ENCODE measurements at places on chromosomes 6 and 20.

DNA sequence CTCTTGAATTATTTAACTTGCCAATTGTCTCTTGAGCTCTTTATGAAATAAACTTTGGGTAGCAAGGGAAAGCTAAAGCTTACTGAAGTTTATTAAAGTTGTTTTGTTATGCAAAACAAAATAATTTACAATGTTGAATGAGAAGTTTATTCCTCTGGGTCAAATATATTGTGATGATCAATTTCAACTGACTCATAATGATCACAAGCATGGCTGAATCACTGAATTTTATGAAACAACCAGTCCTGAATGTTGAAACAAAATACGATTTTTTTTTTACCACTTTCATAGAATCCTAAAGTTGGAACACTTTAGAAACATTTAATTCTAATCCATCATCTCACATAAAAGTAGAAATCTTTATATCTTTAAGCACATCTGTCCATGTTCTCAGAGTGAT is 110.3 kb downstream of the RWDD2A start:
- no peak for DNase-seq

DNA sequence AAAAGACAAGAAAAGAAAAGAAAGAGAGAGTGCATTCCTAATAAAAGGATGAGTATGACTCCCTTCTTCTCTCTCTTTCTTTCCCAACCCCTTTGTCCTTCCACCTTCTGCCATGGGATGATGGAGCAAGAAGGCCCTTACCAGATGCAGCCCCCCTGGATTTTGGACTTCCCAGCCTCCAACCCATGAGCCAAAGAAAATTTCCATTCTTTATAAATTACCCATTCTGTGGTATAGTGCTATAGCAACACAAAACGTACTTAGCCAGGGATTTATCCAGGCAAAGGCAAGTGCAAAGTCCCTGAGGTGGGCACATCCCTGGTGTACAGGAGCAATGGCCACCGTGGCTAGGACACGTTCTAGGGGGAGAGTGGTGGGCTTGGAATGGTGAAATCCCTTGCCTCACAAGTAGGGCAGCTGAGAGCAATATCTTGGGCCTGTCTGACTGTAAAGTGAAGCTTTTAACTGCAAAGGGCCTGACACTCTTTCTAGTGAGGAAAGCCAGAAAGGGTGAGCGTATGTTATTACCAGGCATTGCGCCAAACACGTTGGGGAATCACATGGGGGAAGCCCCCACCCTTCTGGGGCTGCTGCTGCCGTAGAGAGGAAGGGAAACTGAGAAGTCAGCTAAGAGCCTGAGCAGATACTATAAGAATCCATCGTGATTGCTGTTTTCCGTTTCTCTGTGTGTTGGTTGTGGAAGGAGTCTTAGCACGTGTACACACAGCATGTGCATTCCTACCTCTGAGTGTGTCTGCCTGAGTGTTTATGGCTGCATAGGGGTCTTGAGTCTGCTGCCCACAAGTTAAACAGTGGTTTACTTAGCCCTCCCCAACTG is 50.7 kb upstream of the SIRPA start:
- DNase-seq = peak; percentile 3

GRCh38 chr20:22821081-22821727 is 213.9 kb upstream of the SSTR4 start:
- DNase-seq = no peak

DNA sequence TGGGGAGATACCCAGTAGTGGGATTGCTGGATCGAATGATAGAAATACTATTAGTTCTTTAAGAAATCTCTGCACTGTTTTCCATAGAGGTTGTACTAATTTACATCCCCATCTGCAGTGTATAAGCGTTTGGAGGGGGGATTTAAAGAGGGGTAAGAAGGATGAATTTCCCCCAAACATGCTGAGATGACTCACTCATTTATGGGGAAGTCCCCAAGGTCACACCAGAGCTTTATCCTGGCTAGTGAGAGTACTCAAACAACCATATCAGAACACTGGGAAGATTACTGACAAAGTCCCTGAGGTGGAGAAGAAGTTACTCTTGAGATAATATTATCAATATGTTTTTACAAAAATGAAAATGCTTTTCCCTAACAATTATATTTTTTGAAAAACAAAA is 44.0 kb downstream of the ROS1 start:
- no peak for DNase-seq

DNA sequence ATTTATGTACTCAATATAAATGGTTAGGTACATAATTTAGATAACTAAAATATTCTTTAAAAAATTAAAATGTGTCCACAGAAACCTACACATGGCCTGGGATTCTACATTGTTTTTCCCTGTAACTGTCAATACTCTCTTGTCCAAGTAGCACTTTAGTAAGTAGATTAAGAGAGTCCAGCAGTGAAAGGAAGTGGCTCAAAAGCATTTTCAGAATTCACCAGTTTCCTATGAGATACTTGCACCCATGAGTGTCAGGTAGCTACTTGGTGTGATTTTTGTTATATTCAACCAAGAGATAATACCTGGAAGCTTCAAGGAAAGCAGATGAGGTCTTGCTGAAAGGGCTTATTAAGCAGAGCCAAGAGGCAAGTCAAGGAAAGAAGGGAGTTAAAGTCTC is 126.3 kb downstream of the FYN start:
- DNase-seq = no peak

DNA sequence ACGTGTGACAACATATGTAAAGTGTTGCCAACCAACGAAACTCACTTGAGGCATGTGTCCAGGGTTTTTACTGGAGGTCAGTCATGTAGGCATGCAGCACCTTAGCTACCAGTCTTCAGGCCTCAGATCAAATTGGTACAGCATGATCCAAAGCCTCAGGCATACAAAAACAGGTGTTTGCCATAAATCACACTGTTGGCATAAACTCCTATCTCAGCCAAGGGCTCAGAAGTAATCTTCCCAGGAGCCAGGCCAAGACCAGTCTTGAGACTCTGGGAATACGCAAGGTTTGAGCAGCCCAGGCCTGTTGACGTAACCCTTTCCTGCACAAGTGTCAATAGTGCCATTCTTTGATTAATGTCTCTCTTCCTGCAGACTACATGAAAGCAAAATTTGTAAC is 163.5 kb downstream of the PRL start:
- no peak for DNase-seq

GRCh38 chr6:63572747-63573075 is 431 bp downstream of the LOC128125822 start:
- DNase-seq = peak; percentile 9

- no peak for DNase-seq
These were observed 74.7 kb downstream of the PTCHD4 start for GRCh38 chr6:48036316-48036715.

GRCh38 chr6:163166507-163166906 is 248.0 kb upstream of the QKI start:
- no peak for DNase-seq

GRCh38 chr6:25169553-25169952 is 109.6 kb upstream of the CARMIL1 start:
- DNase-seq = no peak

GRCh38 chr6:74408844-74409243 is 712.8 kb downstream of the CD109 start:
- DNase-seq = no peak

DNA sequence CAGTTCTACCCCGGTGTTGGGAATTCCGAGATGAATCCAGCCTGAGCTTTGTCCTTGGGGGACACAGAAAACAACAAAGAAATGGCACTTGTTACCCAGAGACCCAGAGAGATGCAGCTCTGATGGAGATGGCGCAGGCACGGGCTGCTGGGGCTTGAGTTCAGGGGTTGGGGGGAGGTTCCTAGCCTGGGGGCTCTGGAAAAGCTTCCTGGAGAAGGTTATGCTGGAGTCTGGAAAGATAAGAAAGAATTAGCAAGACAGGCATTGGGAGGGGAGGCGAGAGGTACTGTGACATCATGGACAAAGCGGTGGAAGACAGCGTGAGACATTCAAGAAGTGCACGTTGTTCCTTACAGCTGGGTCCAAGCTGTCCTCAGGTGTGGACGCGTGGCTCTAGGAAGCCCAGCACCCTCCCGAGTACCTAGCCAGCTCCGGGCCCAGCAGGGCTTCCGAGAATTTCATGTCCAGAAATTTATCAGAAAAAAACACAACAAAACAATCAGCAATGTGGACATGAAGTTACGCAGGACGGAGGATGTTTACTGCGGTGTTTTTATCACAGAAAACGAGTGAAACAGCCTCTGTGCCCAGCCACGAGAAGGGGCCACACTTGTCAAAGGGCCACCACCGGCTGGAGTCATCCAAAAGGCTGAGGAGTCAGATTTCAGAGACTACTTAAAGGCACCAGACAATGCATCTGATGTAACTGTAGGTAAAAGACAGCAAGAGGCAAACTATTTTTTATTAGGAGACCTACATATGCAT is 39.5 kb downstream of the C20orf203 start:
- DNase-seq = no peak

GRCh38 chr6:101344885-101345284 is 48.6 kb upstream of the GRIK2 start:
- no peak for DNase-seq

- no peak for DNase-seq
These were observed 22.7 kb upstream of the CTAGE9 start for GRCh38 chr6:131733376-131734016.

GRCh38 chr6:82144852-82145340 is 102.6 kb downstream of the IBTK start:
- no peak for DNase-seq

DNA sequence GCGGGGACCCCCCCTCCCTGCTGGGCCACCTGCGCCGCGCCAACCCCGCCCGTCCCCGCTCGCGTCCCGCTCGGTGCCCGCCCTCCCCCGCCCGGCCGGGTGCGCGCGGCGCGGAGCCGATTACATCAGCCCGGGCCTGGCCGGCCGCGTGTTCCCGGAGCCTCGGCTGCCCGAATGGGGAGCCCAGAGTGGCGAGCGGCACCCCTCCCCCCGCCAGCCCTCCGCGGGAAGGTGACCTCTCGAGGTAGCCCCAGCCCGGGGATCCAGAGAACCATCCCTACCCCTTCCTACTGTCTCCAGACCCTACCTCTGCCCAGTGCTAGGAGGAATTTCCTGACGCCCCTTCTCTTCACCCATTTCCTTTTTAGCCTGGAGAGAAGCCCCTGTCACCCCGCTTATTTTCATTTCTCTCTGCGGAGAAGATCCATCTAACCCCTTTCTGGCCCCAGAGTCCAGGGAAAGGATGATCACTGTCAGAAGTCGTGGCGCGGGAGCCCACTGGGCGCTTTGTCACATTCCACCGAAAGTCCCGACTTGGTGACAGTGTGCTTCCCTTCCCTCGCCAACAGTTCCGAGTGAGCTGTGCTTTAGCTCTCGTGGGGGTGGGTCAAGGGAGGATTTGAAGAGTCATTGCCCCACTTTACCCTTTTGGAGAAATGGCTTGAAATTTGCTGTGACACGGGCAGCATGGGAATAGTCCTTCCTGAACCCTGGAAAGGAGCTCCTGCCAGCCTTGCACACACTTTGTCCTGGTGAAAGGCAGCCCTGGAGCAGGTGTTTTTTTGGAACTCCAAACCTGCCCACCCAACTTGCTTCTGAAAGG is 2.1 kb downstream of the VEGFA start:
- DNase-seq = peak; percentile 44

DNA sequence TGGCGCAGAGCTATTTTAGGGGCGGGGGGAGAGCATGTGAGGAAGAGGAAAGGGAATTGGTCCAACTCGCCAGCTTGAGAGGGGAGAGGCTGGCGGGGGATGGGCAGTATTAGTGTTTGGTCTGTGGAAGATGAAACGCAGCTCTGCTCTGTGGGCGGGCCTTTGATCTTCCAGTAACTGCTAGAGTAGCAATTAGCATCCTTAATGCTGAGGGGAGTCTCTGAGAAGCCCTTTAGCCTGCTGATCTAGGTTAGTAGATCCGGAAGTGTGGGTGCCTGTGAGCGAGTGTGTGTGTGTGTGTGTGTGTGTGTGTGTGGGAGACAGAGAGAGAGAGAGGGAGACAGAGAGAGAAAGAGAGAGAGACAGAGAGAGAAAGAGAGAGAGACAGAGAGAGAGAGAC is 117.2 kb upstream of the BACH2 start:
- peak; percentile 59 for DNase-seq

DNA sequence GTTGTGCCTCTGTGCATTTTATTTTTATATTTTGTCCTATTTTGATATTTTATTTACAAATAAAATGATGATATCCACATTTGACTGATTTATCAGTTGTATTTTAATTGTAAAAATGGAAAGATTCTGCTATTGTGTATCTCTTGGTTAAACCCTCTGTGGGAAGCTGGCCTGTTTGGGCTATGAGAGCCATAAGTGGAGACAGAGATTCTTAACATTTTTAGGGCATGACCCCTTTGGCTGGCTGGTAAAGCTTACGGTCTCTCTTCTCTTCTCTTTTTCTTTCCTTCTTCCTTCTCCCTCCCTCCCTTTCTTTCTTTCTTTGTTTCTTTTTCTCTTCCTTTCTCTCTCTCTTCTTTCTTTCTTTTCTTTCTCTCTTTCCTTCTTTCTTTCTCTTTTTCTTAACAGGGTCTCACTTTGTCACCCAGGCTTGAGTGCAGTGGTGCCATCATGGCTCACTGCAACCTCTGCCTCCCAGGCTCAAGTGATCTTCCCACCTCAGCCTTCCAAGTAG is 172.3 kb upstream of the CDYL start:
- DNase-seq = no peak

DNA sequence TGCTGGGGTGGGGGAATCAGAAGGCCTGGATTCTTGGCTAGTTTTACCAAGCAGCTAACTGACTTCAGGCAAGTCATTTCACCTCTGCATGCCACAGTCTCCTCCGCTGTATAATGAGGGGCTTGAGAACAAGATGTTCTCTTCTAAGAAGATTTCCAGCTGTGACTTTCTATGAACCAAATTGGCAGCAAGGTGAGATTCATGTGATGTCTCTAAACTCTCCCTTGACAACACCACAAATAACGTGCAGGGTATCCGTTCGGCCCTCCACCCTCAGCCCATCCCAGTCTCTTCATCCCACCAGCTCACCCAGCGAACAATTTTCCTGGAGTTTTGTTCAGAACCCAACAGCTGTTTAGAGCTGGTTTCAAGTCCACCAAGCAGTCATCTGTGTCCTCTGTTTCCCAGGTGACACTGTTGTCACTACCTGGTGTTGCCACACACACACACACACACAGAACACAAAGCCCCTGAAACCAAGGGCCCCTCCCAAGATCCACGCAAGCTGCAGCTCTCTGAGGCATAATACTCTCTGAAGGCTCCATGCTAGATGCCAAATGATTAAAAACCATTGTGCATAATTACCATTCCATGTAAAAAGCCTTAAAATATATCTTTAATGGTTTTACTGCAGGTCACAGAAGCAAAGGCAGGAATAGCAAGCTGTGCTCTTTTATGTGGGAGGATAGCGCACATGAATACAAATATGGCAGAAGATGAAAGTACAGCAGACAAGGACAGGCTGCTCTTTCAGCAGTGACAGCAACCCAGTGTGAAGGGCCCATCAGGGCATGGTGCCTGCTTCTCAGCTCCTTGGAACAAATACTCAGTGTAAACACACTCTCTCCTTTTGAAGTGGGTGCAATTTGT is 48.2 kb downstream of the ARHGAP18 start:
- no peak for DNase-seq

GRCh38 chr20:36279776-36280175 is 26.4 kb upstream of the DLGAP4 start:
- DNase-seq = no peak
